Activated CD4-positive, alpha-beta T cell treated with anti-CD3 and anti-CD28 coated beads, Interleukin-2, amount 10 ng/mL, durations not matched to agents 7 days and 5 days (primary cell): ENCODE measurements at places on chromosomes 5 and 9. TPM values are rescaled to one million over a fixed set of nuclear protein-coding genes. Genes with fewer than 3 reads are reported as not detected.

GRCh38 chr5:111461255-111461671, 51.1 kb downstream of the STARD4 start:
- no peak for DNase-seq
- H3K27me3 ChIP-seq: no peaks in the 10 kb centered on the region
- no peak overlapping the region for H3K27ac ChIP-seq
- H3K4me1 ChIP-seq: peaks cover 3% of the 10 kb centered on the region

GRCh38 chr5:125180231-125180829, 433.9 kb upstream of the ZNF608 start:
- H3K27ac ChIP-seq: no peak overlapping the region
- H3K36me3 ChIP-seq: no peaks in the 10 kb centered on the region
- DNase-seq: no peak

DNA sequence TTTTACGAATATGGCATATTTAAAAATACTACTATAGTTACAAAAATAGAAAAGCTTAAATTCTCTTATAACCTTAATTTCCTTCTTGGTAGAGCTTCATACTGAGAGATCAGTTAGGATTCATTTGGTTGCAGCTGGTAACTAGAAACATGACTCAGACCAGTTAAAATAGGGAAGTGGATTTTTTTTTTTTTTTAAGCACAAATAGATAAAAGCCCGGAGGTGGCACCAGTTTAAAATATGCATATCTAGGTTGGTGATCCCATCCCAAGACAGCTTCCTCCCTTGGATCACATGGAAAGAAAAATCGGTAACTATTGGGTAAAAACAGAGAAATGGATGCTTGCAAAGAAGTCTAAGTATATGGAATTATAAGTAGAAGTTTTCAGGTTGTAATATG, 1634.3 kb downstream of the MAT2B start:
- no peaks in the 10 kb centered on the region for H3K4me1 ChIP-seq
- H3K27me3 ChIP-seq: no peaks in the 10 kb centered on the region
- H3K36me3 ChIP-seq: no peaks in the 10 kb centered on the region
- no peak overlapping the region for H3K27ac ChIP-seq
- no peak for DNase-seq

- no peak for DNase-seq
- H3K27ac ChIP-seq: no peak overlapping the region
- H3K4me1 ChIP-seq: peaks cover 2% of the 10 kb centered on the region
- no peak overlapping the region for H3K4me3 ChIP-seq
- H3K27me3 ChIP-seq: peaks cover 26% of the 10 kb centered on the region
- no peaks in the 10 kb centered on the region for H3K36me3 ChIP-seq
Observed at GRCh38 chr9:117412841-117413240, 2.0 kb downstream of the ASTN2 start.

- no peaks in the 10 kb centered on the region for H3K36me3 ChIP-seq
- no peak for DNase-seq
- H3K27ac ChIP-seq: no peak overlapping the region
- no peak overlapping the region for H3K4me3 ChIP-seq
Observed at GRCh38 chr9:113955076-113955752, 79.1 kb downstream of the ZNF618 start.

DNA sequence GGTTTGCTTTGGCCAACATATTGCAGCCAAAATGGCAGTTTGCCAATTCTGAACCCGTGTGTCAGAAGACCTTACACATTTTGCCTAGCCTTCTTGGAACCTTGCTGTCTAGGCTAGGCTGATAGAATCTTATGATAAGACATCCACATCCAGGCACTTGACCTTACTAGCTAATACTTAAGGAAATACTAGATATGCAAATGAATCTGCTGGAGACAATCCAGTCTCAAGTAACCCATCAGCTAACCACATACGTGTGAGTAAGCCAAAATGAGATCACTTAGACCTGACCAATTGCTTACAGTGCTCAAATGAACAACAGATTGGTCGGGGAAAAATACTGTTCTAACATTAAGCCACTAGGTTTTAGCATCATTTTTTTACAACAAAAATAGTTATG, 1504.6 kb upstream of the CDH9 start:
- no peaks in the 10 kb centered on the region for H3K36me3 ChIP-seq
- no peak overlapping the region for H3K27ac ChIP-seq
- no peaks in the 10 kb centered on the region for H3K4me1 ChIP-seq
- H3K4me3 ChIP-seq: no peak overlapping the region

- H3K27me3 ChIP-seq: peaks cover 10% of the 10 kb centered on the region
- H3K27ac ChIP-seq: no peak overlapping the region
- no peaks in the 10 kb centered on the region for H3K4me1 ChIP-seq
- H3K36me3 ChIP-seq: peaks cover 2% of the 10 kb centered on the region
- no peak overlapping the region for H3K4me3 ChIP-seq
Observed at GRCh38 chr5:171755354-171755821, 30.2 kb upstream of the SMIM23 start.

- H3K27ac ChIP-seq: no peak overlapping the region
- H3K27me3 ChIP-seq: peaks cover 12% of the 10 kb centered on the region
- peaks cover 3% of the 10 kb centered on the region for H3K4me1 ChIP-seq
- H3K36me3 ChIP-seq: no peaks in the 10 kb centered on the region
- H3K4me3 ChIP-seq: no peak overlapping the region
Observed at GRCh38 chr5:91189480-91190313, 193.4 kb downstream of the ARRDC3 start.

DNA sequence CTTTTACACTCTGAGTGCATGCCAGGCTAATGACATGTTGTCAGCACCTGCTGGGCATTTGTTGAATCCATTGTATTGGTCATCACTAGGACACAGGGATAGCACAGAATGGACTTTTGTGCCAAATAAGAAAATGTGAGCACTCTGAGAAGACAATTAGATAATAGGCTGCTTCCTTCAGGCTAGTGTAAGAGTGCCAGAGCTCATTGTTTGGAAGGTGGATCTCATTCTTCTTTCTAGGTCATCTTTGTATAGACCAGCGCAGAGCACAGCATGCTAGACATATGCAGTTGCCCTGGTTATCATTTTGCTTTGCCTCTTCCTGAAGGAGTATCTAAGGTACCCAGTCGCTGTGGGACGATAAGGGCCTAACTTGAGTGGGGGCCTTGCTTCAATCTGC, 493.4 kb upstream of the COX7C start:
- no peaks in the 10 kb centered on the region for H3K36me3 ChIP-seq
- H3K27me3 ChIP-seq: no peaks in the 10 kb centered on the region
- no peaks in the 10 kb centered on the region for H3K4me1 ChIP-seq
- H3K4me3 ChIP-seq: no peak overlapping the region

DNA sequence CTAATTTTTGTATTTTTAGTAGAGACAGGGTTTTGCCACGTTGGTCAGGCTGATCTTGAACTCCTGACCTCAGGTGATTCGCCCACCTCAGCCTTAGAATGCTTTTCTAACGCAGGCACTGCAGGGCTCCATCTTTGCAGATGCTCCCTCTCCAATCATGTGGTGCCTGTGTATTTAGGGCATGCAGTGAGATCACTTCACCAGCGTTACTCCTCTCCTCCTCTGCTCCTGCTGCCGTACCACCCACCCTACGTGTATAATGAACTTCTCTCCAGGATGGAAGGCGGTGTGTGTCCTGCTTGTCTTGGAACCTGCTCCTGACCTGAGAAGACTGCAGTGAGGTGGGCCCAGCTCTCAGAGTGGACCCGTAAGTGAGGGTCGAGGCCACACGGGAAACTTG, 13.6 kb upstream of the CFAP157 start:
- DNase-seq: no peak
- peaks cover under 1% of the 10 kb centered on the region for H3K4me1 ChIP-seq
- no peaks in the 10 kb centered on the region for H3K27me3 ChIP-seq
- H3K4me3 ChIP-seq: no peak overlapping the region

GRCh38 chr9:114432323-114433067, 44.7 kb upstream of the AKNA start:
- no peaks in the 10 kb centered on the region for H3K36me3 ChIP-seq
- no peak overlapping the region for H3K27ac ChIP-seq
- peaks cover 7% of the 10 kb centered on the region for H3K4me1 ChIP-seq
- H3K27me3 ChIP-seq: peaks cover 11% of the 10 kb centered on the region
- H3K4me3 ChIP-seq: no peak overlapping the region
- DNase-seq: no peak

- H3K4me1 ChIP-seq: peaks cover 12% of the 10 kb centered on the region
- H3K27me3 ChIP-seq: no peaks in the 10 kb centered on the region
- H3K27ac ChIP-seq: no peak overlapping the region
- no peaks in the 10 kb centered on the region for H3K36me3 ChIP-seq
- H3K4me3 ChIP-seq: no peak overlapping the region
- no peak for DNase-seq
Observed at GRCh38 chr5:149423794-149424268, 44.7 kb upstream of the IL17B start.

GRCh38 chr9:79896390-79896980, 324.7 kb downstream of the TLE4 start:
- no peak for DNase-seq
- H3K4me3 ChIP-seq: no peak overlapping the region
- H3K36me3 ChIP-seq: no peaks in the 10 kb centered on the region
- H3K27ac ChIP-seq: no peak overlapping the region
- H3K4me1 ChIP-seq: no peaks in the 10 kb centered on the region
- no peaks in the 10 kb centered on the region for H3K27me3 ChIP-seq

DNA sequence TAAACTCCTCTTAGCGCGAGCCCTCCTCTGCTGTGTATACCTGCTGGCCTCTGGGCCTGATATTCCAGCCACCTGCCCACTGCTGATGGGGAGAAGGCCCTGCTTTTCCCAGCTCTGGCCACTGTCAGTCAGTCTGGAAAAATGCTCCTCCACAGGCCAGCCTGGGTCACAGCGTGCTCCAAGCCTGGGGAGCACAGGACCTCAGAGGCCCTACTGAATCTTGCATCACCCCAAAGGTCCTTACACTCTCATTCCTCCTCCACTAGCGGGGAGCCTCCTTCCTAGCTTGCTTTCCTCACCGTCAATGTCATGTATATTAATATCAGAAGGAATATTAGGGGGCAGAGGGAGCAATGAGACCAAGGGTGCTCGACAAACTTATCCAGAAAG, 73.7 kb downstream of the SHB start:
- H3K27me3 ChIP-seq: no peaks in the 10 kb centered on the region
- H3K4me3 ChIP-seq: no peak overlapping the region
- no peak overlapping the region for H3K27ac ChIP-seq
- no peak for DNase-seq
- peaks cover 23% of the 10 kb centered on the region for H3K4me1 ChIP-seq

- no peaks in the 10 kb centered on the region for H3K4me1 ChIP-seq
- no peak for DNase-seq
- no peaks in the 10 kb centered on the region for H3K27me3 ChIP-seq
- no peak overlapping the region for H3K4me3 ChIP-seq
Observed at GRCh38 chr5:152151940-152152339, 227.3 kb upstream of the GLRA1 start.

DNA sequence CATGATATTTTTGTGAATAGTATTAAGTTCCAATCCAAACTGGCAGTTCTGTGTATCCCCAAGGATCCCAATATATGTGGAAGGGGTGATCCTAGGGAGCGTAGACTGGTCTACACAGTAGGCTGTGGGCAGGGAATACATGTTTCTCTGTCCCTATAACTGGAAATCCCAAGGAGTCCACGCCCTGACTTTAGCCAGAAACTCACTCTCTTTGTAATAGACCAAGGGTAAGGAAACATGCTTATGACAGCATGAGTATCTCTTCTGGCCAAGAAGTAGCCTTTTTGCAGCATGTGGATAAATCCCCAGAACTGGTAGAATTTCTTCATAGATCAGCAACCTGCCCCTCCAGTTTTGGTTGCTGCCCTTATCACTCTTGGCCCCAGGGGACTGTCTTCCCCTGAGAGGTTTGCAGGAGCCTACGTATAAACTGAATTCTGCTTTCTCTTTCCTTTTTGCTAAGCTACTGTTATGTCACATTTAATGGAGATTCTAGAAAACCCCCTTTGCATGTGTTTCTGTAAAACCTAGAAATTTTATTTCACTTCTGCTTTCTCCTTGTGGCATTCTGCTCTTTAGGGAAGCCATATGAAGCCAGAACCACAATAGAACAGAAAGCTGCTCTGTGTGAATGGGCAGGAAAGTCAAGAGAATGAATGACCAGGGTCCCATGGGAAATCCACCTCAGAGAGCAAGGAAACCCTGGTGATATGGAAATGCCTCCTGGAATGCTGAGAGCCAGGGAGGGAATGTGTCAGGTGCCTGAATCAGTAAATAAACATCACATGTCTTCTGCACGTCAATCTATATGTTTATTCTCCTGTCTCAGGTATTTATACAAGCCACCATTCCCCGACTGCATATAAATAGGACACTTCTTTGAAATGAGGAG, 3.5 kb downstream of the IFNA2 start:
- H3K27me3 ChIP-seq: peaks cover 56% of the 10 kb centered on the region
- DNase-seq: peak; percentile 16
- peak overlapping the region; percentile 21 for H3K4me3 ChIP-seq

DNA sequence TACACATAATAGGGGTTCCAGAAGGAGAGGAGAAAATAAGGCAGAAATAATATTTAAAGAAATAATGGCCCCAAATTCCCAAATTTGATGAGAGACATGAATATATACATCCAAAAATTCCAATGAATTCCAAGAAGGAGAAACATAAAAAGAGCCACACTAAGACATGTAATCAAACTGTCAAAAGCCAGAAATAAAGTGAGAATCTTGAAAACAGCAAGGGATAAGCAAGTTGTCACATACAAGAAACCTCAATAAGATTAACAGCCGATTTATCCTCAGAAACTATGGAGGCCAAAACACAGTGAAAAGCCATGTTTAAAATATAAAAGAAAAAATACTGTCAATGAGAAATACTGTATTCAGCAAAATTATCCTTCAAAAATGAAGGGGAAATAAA, 14.5 kb downstream of the CATSPER3 start:
- no peak overlapping the region for H3K27ac ChIP-seq
- H3K36me3 ChIP-seq: peaks cover 6% of the 10 kb centered on the region
- no peak for DNase-seq
- no peak overlapping the region for H3K4me3 ChIP-seq
- no peaks in the 10 kb centered on the region for H3K4me1 ChIP-seq
- H3K27me3 ChIP-seq: peaks cover 9% of the 10 kb centered on the region

- peaks cover 65% of the 10 kb centered on the region for H3K4me1 ChIP-seq
- DNase-seq: no peak
- H3K36me3 ChIP-seq: peaks cover 22% of the 10 kb centered on the region
- H3K27me3 ChIP-seq: no peaks in the 10 kb centered on the region
- no peak overlapping the region for H3K27ac ChIP-seq
Observed at GRCh38 chr5:68264024-68264956, 48.7 kb downstream of the PIK3R1 start.

DNA sequence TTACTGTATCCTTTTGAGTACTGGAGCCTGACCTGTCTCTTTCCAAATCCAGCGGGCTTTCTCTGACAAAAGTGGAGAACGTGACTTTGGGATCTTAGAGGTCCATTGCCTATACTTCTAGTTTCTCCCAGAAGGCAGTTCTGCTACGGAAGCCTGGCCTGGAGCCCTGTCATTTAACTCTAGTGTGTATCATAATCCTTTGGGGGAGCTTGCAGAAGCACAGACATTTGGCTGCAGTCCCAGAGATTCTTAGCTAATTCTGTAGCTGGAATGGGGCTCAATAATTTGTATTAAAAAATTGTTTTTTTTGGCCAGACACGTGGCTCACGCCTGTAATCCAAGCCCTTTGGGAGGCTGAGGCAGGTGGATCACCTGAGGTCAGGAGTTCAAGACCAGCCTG, 3.0 kb downstream of the HARS2 start:
- no peak overlapping the region for H3K27ac ChIP-seq
- H3K4me3 ChIP-seq: no peak overlapping the region
- no peak for DNase-seq
- H3K4me1 ChIP-seq: peaks cover 41% of the 10 kb centered on the region
- H3K36me3 ChIP-seq: peaks cover 68% of the 10 kb centered on the region
- H3K27me3 ChIP-seq: no peaks in the 10 kb centered on the region

ECSCR gene
- 0.45 TPM for total RNA-seq

CENPK gene
- total RNA-seq: 108 TPM

FOXD1 gene
- not detected for total RNA-seq

SH3TC2 gene
- not detected for total RNA-seq

PHF24 gene
- total RNA-seq: not detected

CCDC180 gene
- 4.6 TPM for total RNA-seq

SHISAL2B gene
- not detected for total RNA-seq

GHR gene
- not detected for total RNA-seq

JAKMIP2 gene
- 5.3 TPM for total RNA-seq
